ENCODE measurements at places on chromosomes 16 and 17.

- DNase-seq: no peak
Observed at GRCh38 chr17:82668024-82668630, 19.9 kb upstream of the WDR45B start.

- no peak for DNase-seq
Observed at GRCh38 chr17:5128905-5129535, 13.2 kb downstream of the USP6 start.

DNA sequence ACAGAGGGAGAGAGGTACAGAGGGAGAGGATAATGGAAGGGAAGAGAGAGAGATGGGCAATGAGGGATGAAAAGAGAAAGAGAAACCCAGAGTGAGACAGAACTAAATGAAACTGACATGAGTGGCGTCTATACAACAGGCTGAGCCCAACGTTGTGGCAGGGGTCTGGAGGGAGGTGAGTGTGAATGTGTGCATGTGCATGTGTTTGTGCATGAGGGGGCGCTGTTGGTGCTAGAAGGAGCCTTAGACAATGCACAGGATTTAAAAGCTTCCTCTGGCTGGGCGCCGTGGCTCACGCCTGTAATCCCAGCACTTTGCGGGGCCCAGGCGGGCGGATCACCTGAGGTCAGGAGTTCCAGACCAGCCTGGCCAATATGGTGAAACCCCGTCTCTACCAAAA, 454.8 kb upstream of the CDH11 start:
- DNase-seq: no peak

GRCh38 chr17:7888184-7888920, at the start of gene CHD3:
CHD3 (plus strand) TSS chr17:7888789; CDS start chr17:7889001, 212 bp downstream.
- DNase-seq: peak; percentile 21

DNA sequence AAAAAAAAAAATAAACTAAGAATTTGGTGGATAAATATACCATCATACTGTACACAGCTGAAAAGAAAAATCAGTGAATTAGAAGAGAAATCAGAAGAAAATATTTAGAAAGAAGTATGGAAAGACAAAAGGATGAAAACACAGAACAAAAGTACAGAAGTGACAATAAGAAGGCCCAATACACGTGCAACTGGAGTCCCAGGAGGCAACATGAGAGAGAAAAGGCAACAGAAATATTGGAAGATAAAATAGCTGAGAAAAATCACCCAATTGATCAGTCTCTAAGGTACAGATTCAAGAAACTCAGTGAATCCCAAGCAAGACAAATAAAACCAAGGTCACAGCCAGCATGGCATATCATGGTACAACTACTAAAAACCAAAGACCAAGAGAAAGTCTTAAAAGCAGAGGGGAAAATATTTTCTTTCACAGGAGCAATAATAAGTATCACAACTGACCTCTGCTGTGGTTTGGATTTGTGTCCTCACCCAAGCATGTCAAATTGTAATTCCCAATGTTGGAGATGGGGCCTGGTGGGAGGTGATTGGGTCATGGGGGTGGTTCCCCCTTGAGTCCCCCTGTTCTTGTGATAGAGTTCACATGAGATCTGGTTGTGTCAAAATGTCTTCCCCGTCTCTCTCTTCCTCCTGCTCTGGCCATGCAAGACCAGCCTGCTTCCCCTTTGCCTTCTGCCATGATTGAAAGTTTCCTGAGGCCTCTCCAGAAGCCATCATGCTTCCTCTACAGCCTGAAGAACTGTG, 20.2 kb upstream of the ENGASE start:
- no peak for DNase-seq

DNA sequence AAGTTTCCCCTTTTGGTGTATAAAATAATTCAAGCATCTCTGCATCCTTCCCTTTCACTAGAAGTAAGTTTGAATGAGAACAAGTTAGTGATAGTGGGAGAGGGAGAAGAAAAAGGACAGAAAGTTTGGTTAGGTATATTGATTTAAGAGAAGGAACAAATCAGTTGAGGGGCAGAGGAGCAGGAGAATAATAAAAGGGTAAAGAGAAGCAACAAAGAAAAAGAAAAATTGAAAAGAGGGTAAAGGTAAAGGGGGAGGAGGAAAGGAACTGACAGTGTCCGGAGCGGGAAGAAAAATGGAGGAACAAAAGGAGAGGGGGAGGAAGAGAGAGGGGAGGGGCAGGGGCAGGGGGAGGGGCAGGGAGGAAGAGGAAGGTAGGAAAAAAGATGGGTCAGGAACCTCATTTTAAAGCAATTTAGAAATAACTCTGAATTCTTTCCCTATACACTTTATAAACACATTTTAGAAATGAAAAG, 6.3 kb upstream of the IGF2BP1 start:
- no peak for DNase-seq

GRCh38 chr16:54106057-54106456, 180.5 kb downstream of the IRX3 start:
- DNase-seq: no peak

- no peak for DNase-seq
Observed at GRCh38 chr16:47424846-47425245, 36.0 kb downstream of the ITFG1 start.

GRCh38 chr16:16067127-16067526, 117.7 kb downstream of the ABCC1 start:
- DNase-seq: peak; percentile 53
